ENCODE measurements at places on chromosomes 2 and 18.
A peak's percentile ranks its signal among the peaks of the same experiment; 100 is the strongest.

- no peak for DNase-seq
Observed at GRCh38 chr2:174218773-174219172, 29.6 kb downstream of the OLA1 start.

GRCh38 chr2:151826737-151827157, 1.5 kb downstream of the ARL5A start:
- DNase-seq: peak; percentile 15

GRCh38 chr2:186486651-186487647, 889 bp downstream of the ZC3H15 start:
- DNase-seq: no peak

DNA sequence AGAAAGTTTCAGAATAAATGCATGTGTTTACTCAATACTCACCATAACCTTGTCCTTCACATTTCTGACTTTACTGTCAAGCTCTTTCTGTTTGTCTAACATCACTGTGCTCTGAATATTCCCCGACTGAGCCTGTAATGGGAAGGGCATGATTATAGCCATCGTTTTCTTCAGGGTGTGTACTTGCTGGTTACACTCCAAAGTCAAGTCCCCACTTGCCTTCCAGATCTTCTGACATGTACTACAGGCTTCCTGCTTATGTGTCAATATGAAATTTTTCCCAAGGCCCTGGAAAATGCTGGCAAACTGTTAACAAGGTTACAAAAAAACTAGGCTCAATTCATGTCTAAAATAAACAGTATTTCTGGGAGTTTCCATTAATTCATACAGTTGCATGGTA, 12.9 kb downstream of the STAT1 start:
- DNase-seq: no peak

GRCh38 chr2:131092458-131093005, 728 bp downstream of the FAM168B start:
- no peak for DNase-seq

DNA sequence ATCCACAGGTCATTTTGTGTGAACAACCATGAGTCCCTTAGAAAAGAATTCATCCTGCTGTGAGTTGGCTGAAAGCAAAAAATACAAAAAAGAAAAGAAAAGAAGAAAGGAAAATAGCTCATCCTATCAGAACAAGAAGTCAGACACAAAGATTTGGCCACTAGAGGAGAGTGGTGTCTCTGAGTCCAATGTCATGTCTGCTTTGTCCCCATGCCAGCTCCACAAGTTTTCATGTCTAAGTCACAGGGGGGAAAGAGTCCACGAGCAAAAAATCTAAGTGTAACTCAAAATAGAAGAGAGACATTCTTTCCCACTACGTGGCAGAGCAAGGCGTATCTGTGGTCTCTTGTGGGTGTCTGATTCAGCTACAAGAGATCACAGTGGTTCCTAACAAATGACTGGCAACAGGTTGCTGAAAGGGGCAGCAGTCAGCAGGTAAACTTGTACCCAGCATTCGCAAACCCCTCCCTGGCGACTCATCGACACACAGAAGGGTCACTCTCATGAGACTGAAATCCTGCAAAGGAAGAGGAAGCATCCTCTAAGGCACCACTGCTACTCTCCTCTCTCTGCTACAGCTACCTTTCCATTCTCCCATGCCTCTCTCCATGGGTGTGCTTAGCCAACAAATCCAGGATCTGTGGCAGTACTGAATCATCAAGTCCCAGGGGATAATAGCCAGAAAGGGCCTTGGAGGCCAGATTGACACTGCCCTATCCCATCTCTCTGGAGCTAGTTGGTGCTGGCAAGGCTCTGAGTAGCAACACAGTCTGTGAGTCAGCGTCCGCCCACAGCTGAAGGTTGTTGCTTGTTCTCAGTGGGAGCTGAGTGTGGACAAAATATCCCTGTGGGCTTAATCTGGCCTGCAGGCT, 123.0 kb upstream of the SLC39A10 start:
- no peak for DNase-seq

DNA sequence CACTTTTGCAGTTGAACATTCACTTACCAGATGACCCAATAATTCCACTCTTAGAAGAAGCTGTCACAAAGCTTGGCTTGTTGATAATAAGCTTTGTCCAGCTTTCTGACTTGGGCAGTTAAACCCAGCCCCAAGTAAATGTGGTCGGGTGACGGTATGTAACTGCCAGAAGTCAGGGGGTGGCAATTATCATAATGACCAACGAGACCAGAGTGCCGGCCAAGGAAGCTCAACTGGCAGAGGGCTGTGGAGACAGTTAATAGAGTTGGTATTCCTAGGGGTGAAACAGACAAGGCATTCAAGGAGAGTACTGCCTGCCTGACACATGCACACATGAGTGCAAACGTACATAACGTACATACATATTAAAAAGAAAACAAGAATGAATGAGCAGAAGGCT, 116.7 kb downstream of the EIPR1 start:
- no peak for DNase-seq

DNA sequence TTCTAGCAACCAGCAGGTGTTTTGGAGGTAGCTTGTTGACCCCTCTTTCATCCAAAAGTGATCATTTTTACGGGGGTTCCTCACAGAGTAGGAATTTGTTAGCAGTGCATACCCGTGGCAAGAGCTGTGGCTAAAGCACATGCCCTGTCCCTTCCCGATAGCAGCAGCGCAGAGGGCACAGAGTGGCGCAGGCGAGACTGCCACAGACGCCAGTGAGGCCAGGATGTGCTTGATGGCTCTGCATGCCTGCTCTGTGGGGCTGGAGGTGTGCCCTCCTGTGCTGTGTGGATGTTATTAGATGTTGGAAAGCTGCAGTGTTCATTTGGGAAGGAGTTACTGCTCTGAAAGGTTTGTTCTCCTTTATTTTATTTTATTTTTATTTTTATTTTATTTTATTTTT, 153.6 kb downstream of the FAM210A start:
- no peak for DNase-seq

GRCh38 chr2:69429491-69430183, 7.6 kb downstream of the NFU1 start:
- no peak for DNase-seq

DNA sequence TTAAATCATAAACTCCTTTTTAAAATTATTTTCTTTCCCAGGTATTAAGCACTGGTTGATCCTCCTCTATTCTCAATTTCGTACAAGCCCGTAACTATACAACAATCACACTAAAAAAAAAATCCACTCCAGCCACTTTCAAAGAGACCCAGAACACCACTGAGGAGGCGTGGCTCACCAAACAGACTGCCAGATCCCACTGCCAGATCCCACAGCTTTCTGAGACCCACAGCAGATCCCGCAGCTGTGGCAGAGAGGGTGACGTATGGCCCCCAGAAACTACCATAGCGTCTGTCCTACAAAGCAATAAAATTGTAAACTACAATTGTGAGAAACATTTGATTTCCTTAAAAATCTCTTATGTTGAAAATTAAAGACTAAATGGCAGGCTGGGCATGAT, 230.7 kb upstream of the PXDN start:
- no peak for DNase-seq

DNA sequence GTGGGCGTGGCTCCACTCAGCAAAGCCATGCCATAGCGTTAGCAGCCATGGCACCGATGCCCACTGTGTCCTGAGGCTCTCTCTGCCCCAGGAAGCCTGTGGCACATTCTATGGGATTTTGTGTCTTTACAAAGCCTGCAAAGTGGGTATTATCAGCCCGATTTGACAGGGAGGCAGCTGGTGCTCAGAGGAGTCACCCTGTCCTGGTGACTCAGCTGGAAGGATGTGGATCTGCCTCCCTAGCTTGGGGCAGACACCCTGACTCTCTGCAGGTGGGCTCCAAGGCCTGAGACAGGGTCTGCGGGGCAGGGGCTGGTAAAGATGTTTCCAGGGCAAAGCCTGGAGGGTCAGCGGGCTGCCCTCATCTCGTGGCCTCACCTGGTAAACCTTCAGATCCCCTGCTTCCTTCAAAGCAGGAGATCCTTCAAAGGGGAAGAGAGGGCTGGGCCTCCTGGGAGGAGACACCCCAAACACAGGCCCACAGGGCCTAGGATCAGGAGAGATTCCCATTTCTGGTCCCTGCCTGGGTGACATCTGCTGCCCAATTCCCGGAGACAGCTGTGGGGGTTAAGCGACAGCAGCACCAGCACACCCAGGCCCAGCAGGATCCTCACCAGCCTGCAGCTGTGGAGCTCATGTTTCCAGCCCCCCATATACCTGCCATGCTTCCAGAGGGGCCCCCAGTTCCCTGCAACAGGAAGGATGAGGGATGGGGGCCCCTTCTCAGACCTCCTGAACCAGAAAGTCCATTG, 3.0 kb upstream of the ASB1 start:
- DNase-seq: no peak

Measured in globus pallidus (tissue), 1 donor.